Ascending aorta (tissue), 2 donors: ENCODE measurements at places on chromosomes 3 and 15. TPM values are rescaled to one million over a fixed set of nuclear protein-coding genes. Genes with fewer than 3 reads are reported as not detected.
A peak's percentile ranks its signal among the peaks of the same experiment; 100 is the strongest.

- H3K36me3 ChIP-seq = no peaks in the 10 kb centered on the region
- peak overlapping the region; percentile 54 for H3K4me3 ChIP-seq
- peaks cover 6% of the 10 kb centered on the region for H3K4me1 ChIP-seq
- no peaks in the 10 kb centered on the region for H3K27me3 ChIP-seq
- H3K27ac ChIP-seq = no peak overlapping the region
These were observed 315.1 kb upstream of the PROK2 start for GRCh38 chr3:72100080-72100511.

Gene DUOX2
- 2.3 TPM for total RNA-seq

DNA sequence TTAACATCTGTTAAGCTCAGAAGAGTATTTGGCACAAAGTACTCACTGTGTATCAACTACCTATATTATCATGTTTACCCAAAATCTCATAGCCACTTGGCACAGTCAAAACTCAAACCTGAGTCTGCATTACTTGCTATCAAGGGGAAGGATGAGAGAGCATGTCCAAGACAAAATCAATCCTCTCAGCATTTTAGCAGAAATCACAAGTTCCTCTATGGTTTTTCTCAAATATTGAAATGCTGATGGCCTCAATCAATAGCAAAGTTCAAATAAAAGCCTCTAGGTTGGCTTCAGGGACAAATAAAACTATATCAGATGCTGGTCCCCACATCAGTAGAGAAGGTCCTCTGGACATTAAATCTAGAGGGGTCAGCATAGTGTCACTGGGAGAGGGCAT, 14.3 kb downstream of the TBC1D2B start:
- H3K36me3 ChIP-seq = no peaks in the 10 kb centered on the region
- H3K27me3 ChIP-seq = no peaks in the 10 kb centered on the region
- peak overlapping the region; percentile 83 for H3K27ac ChIP-seq
- no peak for DNase-seq
- peaks cover 39% of the 10 kb centered on the region for H3K4me1 ChIP-seq
- H3K4me3 ChIP-seq = no peak overlapping the region

DNA sequence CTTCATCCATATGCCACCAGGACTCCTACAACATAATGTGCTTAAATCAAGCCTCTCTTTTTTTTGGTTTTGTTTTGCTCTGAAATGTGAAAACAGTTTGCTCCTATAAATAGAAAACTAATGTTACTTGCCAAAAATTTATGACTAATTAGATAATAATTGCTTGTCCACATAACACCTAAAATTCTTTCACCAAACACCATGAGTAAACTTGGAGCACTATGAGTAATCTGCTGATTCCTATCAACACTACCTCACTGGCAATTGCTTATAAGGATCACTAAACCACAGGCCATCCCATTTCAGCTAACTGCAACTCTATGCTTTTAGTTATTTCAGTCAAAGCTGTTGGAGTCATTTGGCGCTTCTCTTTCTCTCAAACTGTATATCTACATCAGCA, 252.7 kb downstream of the EPHA3 start:
- DNase-seq = no peak
- H3K4me1 ChIP-seq = no peaks in the 10 kb centered on the region
- H3K4me3 ChIP-seq = no peak overlapping the region

Gene NR1I2
- total RNA-seq = not detected

GRCh38 chr15:53549697-53550305, 209.7 kb downstream of the WDR72 start:
- H3K27ac ChIP-seq = no peak overlapping the region
- H3K4me3 ChIP-seq = no peak overlapping the region
- no peaks in the 10 kb centered on the region for H3K36me3 ChIP-seq
- no peak for DNase-seq

Gene NEDD4
- 6.1 TPM for total RNA-seq

DNA sequence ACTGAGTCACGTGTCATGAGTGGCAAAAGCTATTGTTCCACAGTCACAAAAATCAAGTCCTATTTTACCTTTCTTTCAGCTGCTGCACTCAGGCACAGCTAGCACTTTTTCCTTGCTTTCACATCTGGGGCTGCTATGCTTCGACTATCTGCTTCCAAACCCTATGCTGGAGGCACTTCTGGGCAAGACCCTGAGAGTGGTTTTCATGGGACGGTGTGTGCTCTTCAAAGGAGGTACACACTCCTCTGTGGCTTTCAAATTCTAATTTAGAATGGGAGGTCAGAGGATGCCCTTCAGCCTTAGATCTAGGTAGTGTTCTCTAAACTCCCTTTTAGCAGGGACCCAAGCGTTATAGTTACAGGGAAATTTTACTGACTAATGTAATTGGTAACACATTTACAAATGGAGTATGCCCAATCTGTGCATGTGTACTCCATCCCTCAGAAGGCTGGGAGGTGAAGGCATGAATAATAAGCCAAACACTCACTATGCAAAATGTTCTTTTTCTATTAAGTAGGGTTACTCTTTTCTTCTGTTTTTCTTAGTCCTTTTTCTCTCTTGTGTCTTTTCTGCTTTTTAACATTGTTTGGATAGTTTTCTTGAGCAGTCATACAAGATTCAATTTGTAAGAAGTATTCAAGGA, 188.3 kb downstream of the LSAMP start:
- H3K27ac ChIP-seq = no peak overlapping the region
- no peak overlapping the region for H3K4me3 ChIP-seq
- no peak for DNase-seq
- H3K36me3 ChIP-seq = no peaks in the 10 kb centered on the region
- H3K27me3 ChIP-seq = no peaks in the 10 kb centered on the region
- no peaks in the 10 kb centered on the region for H3K4me1 ChIP-seq

Gene KLF15
- 74.0 TPM for total RNA-seq

- no peaks in the 10 kb centered on the region for H3K27me3 ChIP-seq
- no peaks in the 10 kb centered on the region for H3K4me1 ChIP-seq
- no peaks in the 10 kb centered on the region for H3K36me3 ChIP-seq
These were observed 99.9 kb downstream of the CD200R1L start for GRCh38 chr3:112746675-112747280.

Gene DBR1
- total RNA-seq = 2.0 TPM
